ENCODE measurements at places on chromosomes 4 and X. TPM values are rescaled to one million over a fixed set of nuclear protein-coding genes. Genes with fewer than 3 reads are reported as not detected.

TENM3 gene
- total RNA-seq, result 5.9 TPM

GRCh38 chrX:70262952-70263567 lies 3.1 kb upstream of the P2RY4 start:
- DNase-seq, result no peak

DNA sequence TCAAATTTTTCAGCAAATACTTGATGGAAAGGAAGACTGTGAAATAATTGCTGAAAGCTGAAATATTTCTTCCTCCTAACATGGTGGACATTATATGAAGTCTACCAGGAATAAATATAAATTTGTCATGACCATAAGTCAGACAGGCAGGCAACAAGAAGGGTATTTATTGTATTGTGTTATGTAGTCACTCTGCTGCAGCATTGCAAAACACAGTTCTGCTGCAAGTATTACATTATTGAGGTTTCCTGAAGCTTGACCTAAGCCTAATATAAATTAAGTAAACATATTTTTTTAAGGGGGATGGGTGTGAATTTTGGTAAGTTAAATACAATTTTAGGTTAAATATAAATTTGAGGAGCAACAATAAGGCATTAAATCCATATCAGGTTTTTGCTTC lies 60.2 kb upstream of the MAOA start:
- no peak for DNase-seq

MAPK10 gene
- 144 TPM for total RNA-seq

DNA sequence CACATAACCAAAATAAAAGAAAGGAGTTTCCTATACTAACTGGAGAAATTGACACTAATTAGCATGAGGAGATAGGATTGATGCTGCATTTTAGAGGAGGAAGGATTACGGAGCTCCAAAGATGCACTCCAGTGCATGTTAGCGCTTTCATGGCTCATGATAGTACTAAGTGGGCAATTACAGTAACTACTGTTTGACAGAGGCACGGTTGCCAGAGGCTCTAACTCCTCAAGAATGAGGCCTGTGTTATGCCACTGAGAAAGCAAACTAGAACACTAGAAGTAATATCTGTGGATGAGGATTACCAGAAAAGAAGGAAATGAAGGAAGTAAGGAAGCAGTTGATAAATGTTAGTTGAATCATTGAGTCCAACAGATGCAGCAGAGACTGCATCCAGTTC lies 19.6 kb upstream of the PDGFC start:
- no peak for DNase-seq

USP46 gene
- 29.4 TPM for total RNA-seq

DNA sequence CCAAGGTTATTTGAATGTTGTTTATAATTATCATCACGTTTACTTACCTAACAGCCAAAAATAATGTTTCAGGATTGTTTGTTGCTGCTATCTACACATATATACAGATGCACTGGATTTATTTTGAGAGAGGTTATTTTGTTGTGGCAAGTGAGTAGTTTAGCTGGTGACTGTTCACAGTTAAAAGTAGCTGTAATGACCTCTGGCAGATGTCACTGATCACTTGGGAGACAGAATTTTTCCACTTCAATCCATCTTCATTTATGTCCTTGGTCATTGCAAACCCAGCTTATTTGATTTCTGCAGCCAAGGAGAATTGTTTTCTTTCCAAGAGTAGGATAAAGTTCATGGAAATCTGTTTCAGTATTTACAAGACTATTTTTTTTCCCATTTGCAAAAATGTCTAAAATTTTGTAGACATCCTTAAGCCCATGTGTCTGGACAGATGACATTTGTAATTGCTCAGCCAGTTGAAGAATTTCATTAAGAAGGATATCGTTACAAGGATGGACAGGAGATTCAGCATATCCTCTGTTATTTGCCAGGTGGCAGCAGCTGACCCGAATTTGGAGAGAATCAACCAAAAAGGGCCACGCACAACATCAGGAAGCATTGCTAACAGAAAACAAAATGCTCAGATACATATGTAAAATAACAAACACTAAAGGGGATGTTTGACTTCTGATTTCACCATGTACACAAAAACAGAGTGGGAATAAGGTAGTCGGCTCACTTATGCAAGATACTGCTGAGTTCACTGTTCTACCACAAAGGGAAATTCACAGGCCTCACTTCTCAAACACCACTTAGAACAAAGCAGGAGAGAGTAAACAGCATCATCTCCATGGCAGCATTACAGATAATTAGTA lies 64.5 kb downstream of the GPRIN3 start:
- DNase-seq, result no peak

TEX13C gene
- not detected for total RNA-seq

ATP1B4 gene
- not detected for total RNA-seq
